ENCODE measurements at places on chromosomes 16 and 17. TPM values are rescaled to one million over a fixed set of nuclear protein-coding genes. Genes with fewer than 3 reads are reported as not detected.

Gene TNFRSF17
- not detected for polyA plus RNA-seq

Gene CLEC19A
- not detected for polyA plus RNA-seq

DNA sequence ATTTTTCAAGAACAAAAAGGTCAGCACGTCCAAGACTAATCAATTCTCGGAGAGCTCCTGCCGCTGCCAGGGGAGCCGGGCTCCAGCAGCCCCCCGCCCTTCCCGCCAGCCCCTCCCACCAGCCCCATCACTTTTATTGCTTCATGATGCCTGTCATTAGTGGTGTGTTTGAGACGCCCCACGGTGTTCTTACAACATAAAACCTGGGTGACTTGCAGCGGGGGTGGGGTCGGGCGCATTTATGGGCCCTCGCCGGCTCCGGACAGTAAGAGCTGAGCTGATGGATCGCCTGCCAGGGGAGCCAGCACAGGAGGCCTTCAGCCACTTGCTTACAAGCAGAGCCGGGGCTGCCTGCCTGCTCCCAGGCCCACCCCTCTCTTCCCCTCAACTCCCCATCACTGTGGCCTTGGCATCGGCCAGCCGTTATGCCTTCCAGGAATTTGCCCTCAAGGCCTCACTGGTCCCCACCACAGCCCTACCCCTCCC, 82.9 kb upstream of the CBX4 start:
- DNase-seq: no peak

DNA sequence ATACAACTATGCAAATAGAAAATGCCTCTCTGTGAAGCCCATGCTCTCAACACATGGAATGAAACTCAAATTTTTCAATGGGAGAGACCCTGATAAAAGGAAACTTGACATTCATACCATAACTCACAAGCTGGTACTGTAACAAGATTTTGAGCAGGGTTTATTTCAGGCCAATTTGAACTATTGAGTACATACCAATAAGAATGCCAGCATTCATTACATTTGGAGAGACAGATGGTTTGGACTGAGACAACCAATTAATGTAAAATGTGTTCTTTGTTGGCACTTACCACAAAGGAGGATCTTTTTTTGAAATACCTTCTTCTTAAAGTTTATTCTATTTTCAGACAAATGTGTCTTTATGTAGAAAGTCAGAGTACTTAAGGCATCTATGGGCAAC, 1357.0 kb upstream of the GOT2 start:
- no peak for DNase-seq

DNA sequence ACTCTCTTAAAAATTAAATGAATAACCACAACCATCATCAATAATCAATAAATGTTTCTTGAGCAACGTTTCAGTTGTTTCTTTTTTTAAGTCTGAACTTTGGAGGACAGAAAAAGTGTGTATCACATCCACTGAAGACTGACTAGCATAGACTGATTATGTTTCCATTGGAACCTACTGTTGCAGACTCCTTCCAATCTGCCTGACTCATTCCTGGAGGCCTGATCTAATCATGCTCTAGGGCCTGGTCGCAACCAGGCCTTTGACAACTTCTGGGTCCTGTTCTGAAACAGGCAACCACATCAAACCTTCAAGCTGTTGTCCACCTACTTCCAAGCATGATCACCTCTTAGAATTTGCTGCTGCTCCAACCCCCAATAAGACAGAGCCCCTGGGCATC, 109.2 kb upstream of the NUDT7 start:
- no peak for DNase-seq

DNA sequence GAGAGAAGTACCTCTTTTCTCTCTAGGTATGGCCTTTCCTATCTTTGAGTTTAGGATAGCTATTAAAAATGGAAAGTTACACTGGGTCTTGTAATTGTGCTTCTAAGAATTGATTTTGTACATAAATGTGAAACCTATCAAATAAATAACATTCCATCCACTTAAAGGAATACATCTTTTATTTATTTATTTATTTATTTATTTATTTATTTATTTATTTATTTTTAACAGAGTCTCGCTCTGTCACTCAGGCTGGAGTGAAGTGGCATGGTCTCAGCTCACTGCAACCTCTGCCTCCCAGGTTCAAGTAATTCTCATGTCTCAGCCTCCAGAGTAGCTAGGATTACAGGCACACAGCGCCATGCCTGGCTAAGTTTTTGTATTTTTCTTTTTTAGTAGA, 1114.0 kb upstream of the EEF2KMT start:
- DNase-seq: no peak

DNA sequence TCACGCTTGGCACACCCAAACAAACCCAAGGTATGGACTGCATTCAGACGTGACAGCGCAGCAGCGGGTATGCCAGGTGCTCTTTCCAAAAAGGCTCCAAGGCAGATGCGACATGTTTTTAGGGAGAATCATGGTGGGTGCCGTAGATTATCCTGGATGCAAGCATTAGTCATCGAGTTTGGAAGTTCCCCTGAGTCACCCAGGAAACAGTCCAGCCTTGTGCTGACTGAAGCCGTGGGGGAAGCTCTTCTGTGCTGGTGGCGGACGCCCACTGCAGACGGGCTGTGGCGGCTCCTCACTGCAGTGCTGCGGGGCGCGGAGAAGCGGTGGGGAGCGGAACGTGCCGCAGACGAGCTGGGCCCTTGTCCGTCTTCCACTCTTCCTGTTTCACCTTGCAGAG, 13.9 kb downstream of the JPT2 start:
- peak; percentile 48 for DNase-seq

- no peak for DNase-seq
Measured at GRCh38 chr17:75693500-75694481, 26.7 kb downstream of the SAP30BP start.

Gene C17orf107
- polyA plus RNA-seq: 4.2 TPM

DNA sequence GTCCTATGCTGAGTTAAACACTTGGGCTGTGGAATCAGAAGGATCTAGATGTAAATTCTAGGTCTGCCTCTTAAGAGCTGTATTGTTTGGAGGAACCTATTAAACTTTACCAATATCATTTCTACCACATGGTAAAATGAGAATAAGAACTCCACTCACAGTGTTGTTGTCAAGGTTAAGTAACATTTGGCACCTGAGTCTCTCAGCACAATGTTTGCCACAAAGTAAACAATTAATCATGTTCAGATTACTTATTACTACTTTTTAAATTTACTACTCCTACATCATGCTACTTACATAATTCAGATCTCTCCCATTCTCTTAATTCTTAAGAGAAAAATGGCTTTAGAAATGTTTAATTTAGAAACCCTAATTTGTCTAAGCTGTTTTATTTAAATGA, 305.9 kb downstream of the CA10 start:
- DNase-seq: no peak

Gene MSI2
- polyA plus RNA-seq: 4.0 TPM

GRCh38 chr16:11302977-11303376, 21.8 kb upstream of the PRM1 start:
- DNase-seq: no peak
